ENCODE measurements at places on chromosomes 12 and 14.
A peak's percentile ranks its signal among the peaks of the same experiment; 100 is the strongest.

- DNase-seq, result peak; percentile 91
Observed at GRCh38 chr14:68794130-68794850, 1.4 kb upstream of the ZFP36L1 start.

GRCh38 chr12:11943919-11944700 lies 126.6 kb upstream of the BCL2L14 start:
- peak; percentile 15 for DNase-seq

GRCh38 chr12:52715416-52715815 lies 12.1 kb upstream of the KRT77 start:
- DNase-seq, result no peak

- DNase-seq, result no peak
Observed at GRCh38 chr14:88323523-88324199, 592 bp upstream of the KCNK10 start.

DNA sequence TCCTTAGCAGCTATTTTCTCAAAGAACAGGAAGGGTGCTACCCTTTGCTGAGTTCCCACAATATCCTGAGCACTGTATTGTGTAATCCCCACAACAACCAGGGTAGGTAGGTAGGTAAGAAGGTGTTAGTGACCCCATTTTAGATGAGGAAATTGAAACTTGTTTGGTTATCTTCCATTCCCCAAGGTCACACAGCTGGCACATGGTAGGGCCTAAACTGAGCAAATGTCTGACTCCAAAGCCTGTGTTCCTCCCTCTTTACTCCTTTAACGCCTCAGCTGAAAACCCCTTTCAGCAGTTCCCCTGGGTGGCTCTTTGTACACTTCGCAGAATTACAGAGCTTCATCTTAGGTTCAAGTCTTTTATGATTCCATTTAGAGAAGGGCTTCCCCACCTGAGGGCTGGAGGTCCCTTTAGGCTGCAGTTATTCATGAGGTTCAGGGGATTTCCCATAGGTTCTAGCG lies 26.5 kb upstream of the RIC8B start:
- DNase-seq, result no peak

- peak; percentile 64 for DNase-seq
Observed at GRCh38 chr14:96136371-96137005, 68.2 kb upstream of the BDKRB2 start.

All from astrocyte of the spinal cord (primary cell).